ENCODE measurements at places on chromosomes 12 and 14. TPM values are rescaled to one million over a fixed set of nuclear protein-coding genes. Genes with fewer than 3 reads are reported as not detected.

The TSHR gene
- 0.41 TPM for total RNA-seq

The RIN3 gene
- under 0.01 TPM for total RNA-seq

The CLEC4D gene
- total RNA-seq, result under 0.01 TPM

The PTCSC3 gene
- total RNA-seq, result not detected

The KRT86 gene
- total RNA-seq, result under 0.01 TPM

The FZD10 gene
- total RNA-seq, result 0.41 TPM

The RPL10L gene
- not detected for total RNA-seq

The TTC7B gene
- 10.6 TPM for total RNA-seq

GRCh38 chr12:96338852-96339471 lies 61.3 kb downstream of the CDK17 start:
- DNase-seq, result no peak

GRCh38 chr12:13165617-13166041 lies 30.9 kb upstream of the EMP1 start:
- DNase-seq, result no peak

DNA sequence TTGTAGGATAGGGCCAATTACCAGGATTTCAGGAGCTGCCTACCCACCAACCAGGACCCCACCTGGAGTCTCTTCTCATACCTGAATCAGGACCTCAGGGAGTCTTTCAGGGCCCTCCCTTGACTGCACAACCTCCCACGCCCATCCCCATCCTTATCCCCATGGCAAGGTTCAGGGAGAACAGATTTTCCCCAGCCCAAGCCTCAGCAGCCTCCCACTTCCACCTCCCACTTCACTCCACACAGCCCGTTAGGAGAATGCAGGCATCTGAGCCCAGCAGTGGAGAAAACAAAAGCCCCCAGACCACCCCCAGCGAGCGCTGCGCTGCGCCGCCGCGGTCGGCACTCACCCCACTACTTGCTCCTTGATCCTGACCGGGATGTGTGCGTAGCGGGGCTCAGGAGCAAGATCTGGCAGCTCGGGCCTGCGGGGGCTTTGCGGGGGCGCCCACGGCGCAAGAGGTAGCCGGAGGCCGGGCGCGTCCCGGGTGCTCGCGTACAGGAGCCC lies 1.4 kb downstream of the B4GALNT1 start:
- DNase-seq, result no peak

GRCh38 chr12:125142601-125143000 lies 77.4 kb downstream of the AACS start:
- no peak for DNase-seq

DNA sequence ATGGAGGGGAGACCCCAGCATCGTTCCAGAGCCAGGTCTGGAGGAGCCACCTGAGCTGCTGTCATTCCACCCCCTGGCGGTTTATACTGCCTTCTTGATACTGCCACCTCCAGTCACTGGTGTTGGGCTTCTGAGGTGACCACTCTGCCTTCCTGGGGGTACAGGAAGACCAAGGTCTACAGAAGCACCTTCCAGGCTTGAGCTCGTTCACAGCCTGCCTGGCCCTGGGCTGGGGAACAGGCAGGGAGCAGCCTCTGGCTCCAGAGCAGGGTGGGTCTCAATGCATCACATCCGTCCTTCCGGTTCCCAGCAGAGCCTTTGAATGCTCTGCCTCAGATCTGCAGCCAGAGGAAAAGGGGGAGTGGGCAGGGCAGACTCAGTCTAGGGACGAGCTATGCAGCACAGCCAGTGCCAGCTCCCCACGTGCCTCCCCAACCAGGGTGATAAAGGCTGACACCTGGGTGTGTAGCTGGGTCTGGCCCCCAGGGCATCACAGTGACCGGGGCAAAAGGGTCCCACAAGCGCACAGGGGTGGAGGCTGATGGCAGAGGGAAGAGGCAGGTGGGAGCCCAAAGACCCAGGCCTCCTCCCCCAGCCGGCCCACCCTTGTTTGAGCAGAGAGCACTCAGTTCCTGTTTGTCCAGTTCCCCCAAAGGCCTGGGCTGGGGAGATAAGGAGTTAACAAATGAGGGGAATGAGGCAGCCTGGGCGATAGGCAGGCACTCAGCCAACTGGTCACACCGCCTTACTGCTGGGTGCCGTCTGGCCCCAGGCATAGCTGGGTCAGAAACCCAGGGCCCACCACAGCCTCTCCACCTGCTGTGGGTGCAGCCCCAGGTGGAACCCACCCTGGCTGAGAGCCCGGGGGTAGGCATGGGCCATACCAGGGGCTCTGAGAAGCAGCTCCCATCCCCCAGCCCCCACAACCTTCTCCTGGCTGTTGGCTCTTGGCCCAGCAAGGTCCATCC lies 17.1 kb downstream of the DEGS2 start:
- no peak for DNase-seq

DNA sequence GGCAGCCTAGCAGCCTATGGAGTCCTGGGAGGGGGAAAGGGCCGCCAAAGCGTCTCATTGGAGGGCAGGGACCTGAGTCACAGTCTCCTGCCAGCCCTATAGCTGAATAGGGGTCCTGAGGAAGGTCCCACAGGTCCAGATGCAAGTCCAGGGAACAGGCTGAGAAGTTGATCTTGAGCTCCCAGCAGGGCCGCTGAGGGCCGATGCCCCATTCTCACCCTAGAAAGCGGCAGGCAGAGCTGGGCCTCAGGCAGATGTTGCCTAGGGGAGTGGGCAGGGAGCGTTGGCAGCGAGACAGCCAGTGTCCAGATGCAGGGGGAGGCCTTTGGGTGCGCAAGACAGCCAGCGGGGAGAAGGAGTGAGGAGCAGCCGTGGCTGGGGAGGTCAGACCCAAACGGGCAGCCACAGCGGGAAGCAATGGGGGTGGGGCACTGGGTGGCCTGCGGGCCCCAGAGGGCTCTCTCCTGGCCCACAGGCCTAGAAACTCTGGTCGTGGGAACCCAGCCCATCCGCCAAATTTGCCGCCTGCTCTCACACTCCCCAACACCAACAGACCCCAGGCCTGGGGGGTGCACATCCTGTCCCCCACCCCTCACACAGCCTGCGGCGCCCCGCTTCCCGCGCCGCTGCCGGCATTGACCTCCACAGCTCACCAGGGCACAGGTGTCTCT lies 1.1 kb downstream of the HDAC7 start:
- peak; percentile 50 for DNase-seq

GRCh38 chr14:67487937-67488893 lies at the start of gene TMEM229B:
Gene TMEM229B (minus strand): TSS chr14:67488721. CDS start chr14:67473923, 14,798 bp downstream.
- DNase-seq, result no peak

DNA sequence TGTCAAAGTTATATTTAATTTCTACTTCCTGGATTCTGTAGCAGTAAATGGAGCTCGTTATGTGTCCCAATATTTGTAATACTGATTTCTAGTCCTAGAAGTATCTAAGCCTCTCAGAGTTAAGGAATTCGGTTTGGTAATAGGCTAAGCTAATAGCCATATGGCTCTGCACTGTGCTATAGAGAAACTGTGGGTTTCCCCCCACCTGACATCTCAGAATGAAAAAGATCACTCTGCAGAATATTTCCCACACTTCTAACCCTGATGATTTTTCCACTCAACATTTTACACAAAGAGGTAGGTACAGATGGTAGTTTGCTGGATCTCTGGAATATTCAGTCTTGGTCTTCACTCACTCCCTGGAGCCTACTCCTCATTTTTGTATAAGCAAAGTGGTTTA lies 71.2 kb downstream of the BORCS5 start:
- DNase-seq, result no peak

- no peak for DNase-seq
Measured at GRCh38 chr12:97556302-97556779, 93.7 kb downstream of the RMST start.

DNA sequence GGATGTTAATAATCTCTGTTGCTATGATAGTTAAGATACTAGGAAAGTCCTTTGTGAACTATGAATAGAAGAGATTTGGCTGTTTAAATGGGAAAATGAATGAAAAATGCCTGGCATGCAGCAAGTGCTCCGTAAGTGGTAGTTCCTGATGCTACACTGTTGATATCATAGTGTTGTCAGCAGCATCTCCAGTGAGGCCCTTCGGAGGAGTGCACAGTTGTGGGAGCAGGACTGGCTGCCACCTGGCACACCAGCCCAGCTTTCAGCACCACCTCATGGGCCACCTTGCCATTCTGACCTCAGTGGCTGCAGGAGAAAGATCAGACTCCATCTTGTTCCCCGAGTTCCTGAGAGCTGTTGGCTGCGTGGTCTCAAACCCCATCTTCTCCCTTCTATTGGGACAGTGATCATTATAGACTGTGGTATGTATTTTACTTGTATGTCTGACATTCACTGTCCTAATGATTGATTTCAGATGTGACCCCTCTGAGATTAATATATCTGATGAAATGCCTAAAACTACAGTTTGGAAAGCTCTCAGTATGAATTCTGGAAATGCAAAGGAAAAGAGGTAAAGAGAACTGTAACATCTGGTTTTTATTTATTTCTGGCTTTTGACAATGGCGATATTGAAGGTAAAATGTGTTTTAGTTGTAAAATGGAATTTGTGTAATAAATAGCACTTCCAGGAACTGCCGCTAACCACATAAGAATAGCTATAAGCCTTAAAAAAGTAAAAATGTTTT lies 80.9 kb downstream of the SLC4A8 start:
- DNase-seq, result no peak

DNA sequence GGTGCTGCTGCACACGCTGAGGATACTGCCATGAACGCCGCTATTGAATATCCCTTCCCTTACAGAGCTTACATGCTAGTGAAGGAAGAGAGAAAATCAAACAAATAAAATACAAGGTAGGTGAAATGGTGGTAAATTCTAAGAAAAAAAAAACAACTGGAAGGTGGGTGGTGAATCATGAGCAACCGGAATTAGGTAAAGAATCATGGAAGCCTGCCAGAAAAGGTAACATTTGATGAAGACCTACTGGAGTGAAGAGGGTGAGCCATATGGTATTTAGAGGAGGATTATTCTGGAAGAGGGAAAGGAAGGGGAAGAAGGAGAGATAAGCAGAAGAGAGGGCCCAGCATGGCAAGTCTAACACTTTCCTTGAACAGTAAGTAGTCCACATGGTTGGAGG lies 76.1 kb downstream of the LRIG3 start:
- no peak for DNase-seq

- no peak for DNase-seq
Measured at GRCh38 chr12:132438726-132439125, 51.2 kb upstream of the FBRSL1 start.

DNA sequence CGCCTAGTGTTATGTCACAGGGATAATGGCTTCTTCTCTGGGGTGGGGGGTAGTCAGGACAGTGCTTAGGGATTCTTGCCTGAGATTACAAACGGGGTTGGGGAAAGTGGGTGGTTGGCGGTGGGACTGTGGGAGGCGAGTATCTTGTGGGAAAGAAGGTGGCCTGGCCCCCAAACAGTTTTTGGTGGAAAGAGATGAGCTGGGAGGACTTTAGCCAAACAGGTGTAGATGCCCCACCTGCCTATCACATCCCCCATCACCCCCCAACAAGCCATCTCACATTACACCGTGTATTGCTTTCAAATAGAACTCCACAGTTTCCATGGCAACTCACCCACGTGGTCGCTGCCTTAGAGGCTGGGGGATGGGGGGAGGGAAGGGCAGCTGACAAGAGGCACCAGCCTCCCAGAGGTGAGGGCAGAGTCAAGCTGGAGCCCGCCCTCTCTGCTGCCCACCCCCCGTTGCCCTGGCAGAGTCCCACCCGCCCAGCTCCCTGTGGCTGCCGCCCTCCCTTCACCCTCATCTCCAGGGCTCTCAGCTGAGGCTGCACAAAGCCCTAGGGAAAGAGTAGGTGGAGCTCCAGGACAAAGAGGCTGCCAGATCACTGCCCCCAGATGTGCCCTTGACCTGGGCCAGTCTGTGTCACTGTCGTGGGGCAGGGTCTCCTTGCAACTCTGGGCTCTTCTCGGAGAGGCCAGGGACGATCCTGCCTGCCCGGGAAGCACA lies 98.3 kb downstream of the LRRC74A start:
- no peak for DNase-seq
